ENCODE measurements at places on chromosomes 2 and 18.

GRCh38 chr2:112343827-112344585 is 68.6 kb downstream of the ZC3H6 start:
- no peak for DNase-seq

GRCh38 chr2:204331180-204331579 is 214.1 kb upstream of the PARD3B start:
- no peak for DNase-seq

DNA sequence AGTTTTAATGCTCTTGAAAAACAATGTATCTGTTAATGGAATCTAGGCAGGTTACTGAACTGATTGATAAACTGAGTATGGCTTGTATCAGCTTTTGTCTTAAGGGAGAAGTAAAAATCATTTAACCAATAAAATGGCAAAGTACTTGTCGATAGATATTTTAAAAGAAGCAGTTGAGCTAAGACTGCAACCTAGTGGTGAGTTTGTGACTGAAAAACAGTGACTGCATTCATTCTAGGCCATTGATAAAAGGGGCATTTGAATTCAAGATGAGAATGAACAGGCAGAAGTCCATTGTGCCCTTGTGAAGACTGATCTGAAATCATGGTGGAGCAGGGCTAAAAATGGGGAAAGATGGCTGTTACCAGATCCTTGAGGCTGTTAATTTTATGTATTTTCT is 59.4 kb upstream of the MSTN start:
- peak; percentile 3 for DNase-seq

DNA sequence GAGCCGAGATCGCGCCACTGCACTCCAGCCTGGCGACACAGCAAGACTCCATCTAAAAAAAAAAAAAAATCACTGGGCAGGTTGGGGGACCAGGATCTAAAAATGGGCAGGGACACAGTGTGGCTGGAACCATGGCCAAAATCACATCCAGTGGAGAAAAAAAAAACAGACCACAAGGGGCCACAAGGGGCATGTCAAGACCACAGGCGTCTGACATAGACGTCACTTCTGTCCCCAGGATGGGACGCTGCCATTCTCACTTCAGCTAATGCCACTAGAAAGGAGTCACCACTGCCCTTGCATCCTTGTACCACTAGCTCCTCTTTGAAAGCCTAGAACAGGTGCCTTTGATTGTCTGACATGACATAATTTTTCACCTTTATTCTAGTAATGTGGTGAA is 2.5 kb upstream of the POMC start:
- DNase-seq, result no peak

- no peak for DNase-seq
These were observed 52.5 kb downstream of the USP40 start for GRCh38 chr2:233513953-233514655.

GRCh38 chr2:128605931-128606330 is 287.3 kb upstream of the HS6ST1 start:
- no peak for DNase-seq

DNA sequence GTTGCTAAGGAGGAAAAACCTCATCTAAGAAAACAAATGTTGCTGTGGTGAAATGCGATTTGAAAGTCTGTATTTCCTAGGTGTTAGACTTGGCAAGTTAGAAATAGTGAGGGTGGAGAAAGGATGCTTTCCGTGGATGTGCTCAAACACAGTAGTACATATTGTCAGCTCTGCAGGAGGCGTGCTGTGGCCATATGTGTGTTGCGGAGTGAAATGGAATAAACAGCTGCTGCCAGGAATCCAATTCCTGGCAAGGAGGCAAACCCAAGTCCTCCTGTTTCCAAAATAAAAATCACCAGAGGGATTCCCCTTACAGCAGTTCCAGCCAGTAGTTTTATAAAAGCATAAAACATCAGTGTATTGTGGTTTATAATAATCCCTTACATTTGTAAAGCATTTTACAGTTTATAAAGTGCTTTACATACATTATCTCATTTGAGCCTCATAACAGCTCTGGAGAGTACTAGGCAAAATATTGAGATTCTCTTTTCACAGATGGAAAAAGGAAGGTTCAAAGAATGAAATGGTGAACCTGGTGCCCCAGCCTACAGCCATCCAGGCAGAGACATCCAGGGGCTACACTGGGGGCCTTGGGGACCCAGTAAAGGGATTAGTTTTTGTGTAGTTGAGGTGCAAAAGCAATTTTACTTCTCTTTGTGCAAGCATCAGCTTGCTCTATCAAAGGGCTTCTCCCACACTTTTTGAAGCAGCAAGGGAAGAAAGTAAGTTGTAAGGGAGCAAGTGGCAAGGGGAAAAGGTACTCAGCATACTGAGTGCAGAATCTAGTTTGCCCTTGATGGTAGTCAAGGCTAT is 206.0 kb downstream of the AGPS start:
- no peak for DNase-seq

DNA sequence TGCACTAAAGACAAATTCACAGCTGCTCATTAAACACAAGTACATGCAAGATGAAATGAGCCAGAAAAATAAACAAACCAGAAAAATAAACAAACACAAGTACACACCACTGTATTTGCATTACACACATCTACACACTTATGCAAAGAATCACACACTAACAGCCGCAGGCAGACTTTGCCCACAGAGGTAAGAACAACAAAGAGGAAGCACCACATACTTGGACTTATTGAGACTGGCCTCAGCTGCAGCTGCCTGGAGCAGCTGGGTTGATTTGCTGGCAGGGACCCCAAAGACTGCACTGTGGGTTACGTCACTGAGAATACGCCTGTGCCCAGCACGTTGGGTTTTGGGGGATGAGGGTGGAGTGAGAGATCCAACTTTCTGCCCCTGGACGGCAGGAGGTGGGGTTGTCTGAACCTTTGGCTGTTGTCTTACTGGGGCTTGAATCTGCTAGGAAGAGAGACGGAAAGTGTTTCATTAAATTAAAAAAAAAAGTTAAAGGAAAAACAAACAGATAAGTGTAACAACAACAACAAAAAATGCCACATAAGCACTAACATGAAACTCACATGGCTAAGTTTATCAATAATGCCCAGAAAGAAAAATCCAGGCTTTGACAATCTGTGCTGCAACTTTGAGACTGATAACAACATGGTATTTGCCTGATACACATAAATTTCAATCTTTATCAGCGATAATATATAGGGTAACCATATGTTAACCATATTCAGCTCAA is 71.9 kb upstream of the NFU1 start:
- DNase-seq, result no peak

GRCh38 chr18:11989966-11990380 is 8.7 kb downstream of the IMPA2 start:
- no peak for DNase-seq

DNA sequence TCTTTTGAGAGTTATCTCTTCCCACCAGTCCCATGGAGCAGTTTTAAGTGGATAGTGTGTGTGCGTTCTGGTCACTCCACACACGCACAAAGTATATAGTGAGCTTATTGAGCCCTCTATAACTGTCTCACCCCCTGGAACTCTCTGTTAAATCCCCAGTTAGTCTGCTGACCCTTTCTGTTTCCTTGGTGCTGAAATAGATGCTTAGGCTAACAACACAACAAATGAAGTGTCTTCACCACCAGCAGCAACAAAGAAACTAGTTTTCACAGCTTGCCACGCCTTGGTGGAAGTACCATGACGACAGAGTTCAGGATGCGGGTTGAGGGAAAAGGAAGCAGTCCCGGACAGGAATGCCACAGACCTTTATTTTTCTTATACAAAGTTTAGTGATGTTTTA is 203.5 kb upstream of the TMEFF2 start:
- DNase-seq, result no peak

DNA sequence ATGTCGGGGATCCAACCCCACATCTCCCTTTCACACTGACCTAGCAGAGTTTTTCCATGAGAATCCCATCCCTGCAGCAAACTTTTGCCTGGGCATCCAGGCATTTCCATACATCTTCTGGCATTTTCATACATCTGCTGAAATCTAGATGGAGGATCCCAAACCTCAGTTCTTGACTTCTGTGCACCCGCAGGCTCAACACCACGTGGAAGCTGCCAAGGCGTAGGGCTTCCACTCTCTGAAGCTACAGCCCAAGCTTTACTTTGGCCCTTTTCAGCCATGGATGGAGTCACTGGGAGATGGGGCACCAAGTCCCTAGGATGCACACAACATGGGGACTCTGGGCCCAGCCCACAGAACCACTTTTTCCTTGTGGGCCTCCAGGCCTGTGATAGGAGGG is 32.2 kb upstream of the TEX51 start:
- no peak for DNase-seq

- no peak for DNase-seq
These were observed 1.7 kb upstream of the POU3F3 start for GRCh38 chr2:104852090-104852666.

- DNase-seq, result no peak
These were observed 288.6 kb downstream of the SETBP1 start for GRCh38 chr18:44969214-44969795.

GRCh38 chr2:70946832-70947442 is 11.2 kb downstream of the ATP6V1B1 start:
- DNase-seq, result no peak

- DNase-seq, result no peak
These were observed 79.6 kb downstream of the MBP start for GRCh38 chr18:77052983-77053309.

DNA sequence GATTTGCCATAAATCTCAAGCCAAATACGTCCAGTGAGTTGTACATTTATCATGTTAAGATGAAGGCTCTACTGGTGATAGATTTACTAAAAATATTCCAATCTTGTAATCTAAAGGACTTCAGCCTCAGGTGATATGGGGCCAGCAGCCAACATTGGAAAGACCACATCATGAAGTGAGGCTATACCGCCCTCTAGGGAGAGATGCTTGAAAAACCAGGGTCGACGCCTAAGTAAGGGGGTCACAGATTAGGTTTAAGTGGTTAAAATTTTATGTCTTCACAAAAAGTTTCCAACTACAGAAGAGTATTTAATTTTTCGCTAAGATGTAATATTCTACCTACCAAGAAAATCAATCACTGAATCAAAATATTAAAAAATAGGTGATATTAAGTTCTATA is 33.3 kb downstream of the DOCK10 start:
- DNase-seq, result no peak

- no peak for DNase-seq
These were observed 8.2 kb downstream of the DLX2 start for GRCh38 chr2:172094294-172095145.

- no peak for DNase-seq
These were observed 120.9 kb upstream of the SPATS2L start for GRCh38 chr2:200185628-200186000.

GRCh38 chr18:6236258-6236657 is 178.5 kb downstream of the L3MBTL4 start:
- no peak for DNase-seq

DNA sequence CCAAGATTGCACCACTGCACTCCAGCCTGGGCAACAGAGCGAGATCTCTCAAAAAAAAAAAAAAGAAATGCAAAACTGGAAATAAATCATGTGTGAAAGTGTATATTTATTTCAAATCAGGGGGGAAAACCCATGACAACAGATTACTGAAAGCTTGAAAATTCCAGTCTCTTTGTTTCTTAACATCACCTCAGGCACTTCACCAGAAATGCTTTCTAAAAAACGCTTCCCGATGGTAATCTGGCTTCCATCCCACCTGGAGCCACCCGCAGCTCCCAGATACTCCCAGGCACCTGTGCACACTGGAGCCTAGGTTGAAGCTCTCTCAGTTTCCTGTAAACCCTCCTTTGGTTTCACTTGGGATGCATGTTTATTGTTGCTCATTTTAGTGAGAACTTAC is 7.2 kb upstream of the ITGB6 start:
- DNase-seq, result no peak

GRCh38 chr2:73937899-73938298 is 11.2 kb downstream of the DGUOK start:
- no peak for DNase-seq

GRCh38 chr2:112129060-112129459 is 9.1 kb upstream of the FBLN7 start:
- DNase-seq, result no peak

DNA sequence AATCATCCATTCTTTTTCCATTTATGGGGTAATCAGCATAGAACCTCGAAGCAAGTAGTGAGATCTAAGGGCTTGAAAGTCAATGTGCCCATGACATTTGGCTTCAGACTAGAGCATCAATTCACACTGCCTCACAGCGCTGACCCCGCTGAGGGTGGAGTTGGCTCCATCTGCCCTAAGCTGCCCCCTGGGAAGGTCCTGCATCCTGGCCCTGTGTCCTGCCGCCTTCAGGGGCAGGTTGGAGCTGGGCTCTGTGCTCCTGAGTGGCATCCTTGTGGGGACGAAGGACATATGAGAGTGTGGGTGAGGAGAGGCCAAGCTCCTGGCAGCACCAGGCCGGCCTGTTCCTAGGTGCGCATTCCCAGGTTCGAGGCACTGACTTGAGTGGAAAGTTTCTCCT is 249.4 kb downstream of the FHOD3 start:
- DNase-seq, result no peak

GRCh38 chr18:12531749-12532148 is 124.0 kb downstream of the PRELID3A start:
- no peak for DNase-seq

- DNase-seq, result no peak
These were observed 181.3 kb downstream of the INSIG2 start for GRCh38 chr2:118269408-118270051.

DNA sequence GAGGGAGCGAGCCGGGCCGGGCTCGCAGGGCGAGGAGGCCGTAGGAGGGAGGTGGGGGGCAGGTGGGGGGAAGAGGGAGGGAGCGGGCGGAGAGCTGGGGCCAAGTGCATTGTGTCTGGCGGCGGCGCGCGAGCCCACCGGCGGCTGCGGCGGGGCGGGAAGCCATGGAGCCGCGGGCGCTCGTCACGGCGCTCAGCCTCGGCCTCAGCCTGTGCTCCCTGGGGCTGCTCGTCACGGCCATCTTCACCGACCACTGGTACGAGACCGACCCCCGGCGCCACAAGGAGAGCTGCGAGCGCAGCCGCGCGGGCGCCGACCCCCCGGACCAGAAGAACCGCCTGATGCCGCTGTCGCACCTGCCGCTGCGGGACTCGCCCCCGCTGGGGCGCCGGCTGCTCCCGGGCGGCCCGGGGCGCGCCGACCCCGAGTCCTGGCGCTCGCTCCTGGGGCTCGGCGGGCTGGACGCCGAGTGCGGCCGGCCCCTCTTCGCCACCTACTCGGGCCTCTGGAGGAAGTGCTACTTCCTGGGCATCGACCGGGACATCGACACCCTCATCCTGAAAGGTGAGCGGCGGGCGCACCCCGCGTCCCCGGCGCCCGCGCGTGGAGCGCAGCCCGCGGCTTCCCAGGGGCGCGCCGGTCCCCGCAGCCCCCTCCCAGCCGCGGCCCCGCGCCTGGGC is at the start of gene TMEM178A:
TMEM178A (plus strand) TSS at position 107 of the 680 bp plus-strand sequence; CDS start at position 165, 58 bp downstream.
- peak; percentile 23 for DNase-seq

DNA sequence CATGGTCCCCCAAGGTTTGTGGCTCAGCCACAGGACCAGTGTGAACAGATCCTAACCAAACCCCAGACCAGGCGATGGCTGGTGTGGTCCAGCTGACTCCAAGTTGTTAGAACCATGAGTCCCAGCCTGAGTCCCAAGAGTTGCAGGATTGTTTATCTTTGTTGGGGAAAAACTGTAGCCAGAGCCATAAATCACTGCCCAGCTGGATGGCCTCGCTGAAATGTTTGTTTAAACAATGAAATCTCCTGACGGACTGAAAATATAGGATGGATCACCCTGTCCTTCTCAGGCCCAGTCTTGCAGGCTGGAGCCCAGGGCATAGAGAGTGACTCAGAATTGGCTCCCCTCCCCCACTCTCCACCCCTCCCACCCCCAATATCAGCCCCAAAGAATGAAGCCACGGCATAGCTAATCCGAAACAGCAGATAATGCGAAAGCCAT is 36.4 kb downstream of the PKDCC start:
- DNase-seq, result no peak
